ENCODE measurements at places on chromosomes 13 and 19.

DNA sequence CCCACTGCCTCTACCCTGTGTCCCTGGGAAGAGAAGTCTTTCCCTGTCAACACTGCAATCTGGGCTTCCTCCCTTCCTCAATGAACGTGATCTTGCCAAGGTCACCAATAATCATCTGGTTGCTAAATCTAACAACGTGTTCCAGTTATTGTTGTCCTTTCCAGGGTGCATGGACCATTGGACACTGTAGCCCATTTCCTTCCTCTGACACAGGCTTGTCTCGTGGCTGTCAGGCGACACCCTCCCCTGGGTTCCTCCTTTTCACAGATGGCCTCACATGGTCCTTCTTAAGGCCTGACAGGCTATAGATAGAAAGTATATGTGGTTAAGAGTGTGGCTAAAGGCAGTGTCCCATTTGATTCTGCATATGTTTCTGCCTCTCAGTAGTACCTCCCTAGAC is 67.7 kb upstream of the STARD13 start:
- DNase-seq: no peak

DNA sequence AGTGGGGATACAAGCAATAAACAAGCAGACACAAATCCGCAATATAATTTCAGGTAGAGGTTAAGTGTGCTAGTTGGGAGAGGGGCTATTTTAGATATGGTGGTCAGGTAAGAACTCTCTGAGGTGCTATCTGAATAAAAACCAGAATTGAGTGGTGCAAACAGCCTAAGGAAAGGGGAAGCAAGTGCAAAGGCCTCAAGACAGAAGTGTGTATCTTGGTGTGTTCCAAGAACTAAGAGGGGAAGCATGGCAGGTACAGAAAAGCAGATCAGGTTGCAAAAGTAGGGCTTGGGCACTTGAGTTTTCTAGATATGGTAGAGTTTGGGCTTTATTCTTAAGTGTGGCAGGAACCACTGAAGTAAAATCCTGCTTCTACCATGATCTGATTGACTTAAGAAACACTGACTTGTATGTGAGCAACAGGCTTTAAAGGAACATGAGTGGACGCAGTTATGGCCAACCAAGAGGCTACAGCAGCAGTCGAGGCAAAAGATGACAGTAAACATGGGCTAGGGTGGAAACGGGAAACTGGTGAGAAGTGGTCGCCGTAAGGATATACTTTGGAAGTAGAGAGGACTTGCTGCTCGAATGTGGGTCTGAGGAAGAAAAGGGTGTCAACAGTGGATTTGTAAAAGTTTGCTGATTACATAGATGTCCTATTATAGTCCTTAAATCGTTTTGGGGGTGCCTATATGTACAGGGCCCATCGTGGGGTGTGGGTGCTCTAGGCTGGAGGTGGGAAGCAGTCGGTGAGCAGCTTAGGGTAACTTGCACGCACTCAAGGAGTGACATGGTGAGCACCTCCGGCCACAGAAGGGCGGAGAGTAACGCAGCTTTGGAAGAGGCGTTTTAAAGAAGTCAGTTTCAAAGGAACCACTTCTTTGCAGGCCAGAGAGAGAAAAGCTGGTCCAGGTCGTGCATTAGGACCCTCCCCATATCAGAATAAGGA is 677 bp downstream of the TGDS start:
- DNase-seq: peak; percentile 32

DNA sequence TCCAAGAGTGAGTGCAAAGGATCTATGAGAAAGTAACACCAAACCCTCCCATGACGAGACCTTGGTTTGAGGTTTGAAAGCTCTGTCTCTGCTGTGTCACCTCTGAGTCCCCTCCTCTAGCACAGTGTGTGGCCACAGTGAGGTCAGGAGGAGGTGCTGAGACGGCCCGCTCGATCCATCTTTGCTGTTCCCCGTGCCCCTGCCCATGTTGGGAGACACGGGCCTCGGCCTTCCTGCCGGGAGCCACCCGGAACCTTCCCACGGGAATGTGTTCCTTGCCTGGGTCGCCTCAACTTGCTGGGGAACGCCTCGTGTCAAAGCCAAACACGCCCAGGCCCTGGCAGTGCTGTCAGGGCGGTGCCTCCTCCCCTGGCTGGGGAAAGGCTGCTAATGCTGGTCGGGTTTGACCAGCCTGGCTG is 10.1 kb downstream of the NANOS3 start:
- no peak for DNase-seq

GRCh38 chr19:58385891-58386575 is 1.0 kb upstream of the RPS5 start:
- DNase-seq: no peak

- peak; percentile 91 for DNase-seq
Measured at GRCh38 chr13:46296115-46296822, 84.5 kb downstream of the LRRC63 start.

GRCh38 chr19:18173054-18173571 is 500 bp upstream of the IFI30 start:
- no peak for DNase-seq

- DNase-seq: peak; percentile 40
Measured at GRCh38 chr19:23393121-23393520, 2.1 kb downstream of the ZNF91 start.

- no peak for DNase-seq
Measured at GRCh38 chr19:30722761-30723160, 350.6 kb downstream of the ZNF536 start.

- DNase-seq: peak; percentile 55
Measured at GRCh38 chr19:47609906-47610894, 1.3 kb downstream of the BICRA start.

DNA sequence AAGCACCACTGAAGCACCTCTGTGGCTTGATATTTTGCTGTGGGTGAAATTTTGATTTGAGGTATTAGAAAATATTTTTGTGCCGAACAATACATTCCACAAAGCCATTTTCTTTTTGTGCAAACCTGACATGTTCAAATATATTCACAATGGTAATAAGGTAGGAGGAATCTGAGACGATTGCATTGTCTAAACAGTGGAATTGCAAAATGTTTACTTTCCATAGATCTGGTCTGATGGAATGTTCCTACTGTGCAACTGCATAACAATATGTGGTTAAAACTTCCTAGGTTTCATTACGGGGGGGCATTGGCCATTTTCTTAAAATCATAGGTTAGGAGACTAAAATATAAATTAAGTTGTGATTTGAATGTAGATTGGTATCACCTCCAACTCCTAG is 42.7 kb upstream of the AKAP11 start:
- DNase-seq: peak; percentile 53

GRCh38 chr13:99558570-99559180 is 57.4 kb downstream of the TM9SF2 start:
- peak; percentile 63 for DNase-seq

- DNase-seq: no peak
Measured at GRCh38 chr13:79723519-79724024, 242.6 kb downstream of the NDFIP2 start.

DNA sequence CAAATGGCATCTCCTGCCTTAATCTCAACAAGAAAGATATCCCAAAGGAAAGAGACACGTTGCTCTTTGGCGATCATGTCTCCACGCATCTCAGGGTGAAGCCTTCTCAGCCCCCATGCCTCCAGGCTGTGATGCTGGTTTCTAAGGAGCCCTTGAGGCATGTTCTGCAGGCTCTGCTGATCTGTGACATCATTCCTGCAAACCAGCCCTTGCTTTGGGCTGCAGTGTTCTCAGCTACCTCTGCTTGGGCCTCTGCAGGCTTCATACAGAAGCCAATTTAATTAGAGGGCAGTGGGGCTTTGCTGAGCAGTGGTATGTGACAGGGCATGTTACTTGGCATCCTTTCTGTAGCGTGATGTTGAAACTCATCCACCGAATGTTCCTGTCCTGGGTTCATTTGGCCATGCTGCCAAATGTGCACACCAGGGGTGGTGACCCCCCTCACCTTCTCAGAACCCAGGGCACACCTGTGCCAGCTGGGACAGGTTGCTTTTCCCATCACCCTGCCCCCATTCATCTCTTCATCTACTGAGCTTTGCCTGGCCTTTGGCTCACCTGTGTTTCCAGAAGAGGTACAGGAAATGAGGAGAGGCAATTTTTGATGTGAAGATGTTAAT is 230.9 kb downstream of the TEX29 start:
- DNase-seq: no peak

DNA sequence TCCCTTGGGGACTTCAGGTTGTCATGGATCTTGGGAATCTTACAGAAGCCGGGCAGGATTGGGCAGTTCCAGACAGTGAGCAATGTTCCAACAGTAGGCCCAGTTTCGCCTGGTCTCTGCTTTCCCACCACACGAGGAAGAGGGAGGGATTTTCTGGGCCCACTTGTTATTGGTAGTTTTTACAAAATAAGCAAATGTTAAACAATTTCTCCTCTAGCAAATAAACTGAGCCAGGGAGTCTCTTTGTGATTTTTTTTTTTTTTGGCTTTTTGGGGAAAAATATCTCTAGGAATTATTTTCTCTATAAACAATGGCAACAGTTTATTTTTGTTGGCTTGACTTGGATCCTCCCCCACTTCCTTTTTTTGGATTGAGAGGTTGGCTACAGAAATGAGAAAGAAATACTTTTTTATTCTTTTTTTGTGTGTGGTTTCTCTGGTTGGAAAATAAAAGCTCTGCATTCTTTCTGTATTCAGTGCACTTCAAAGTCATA is 89.3 kb downstream of the TM9SF2 start:
- DNase-seq: peak; percentile 43

- DNase-seq: no peak
Measured at GRCh38 chr19:2743099-2743498, 3.3 kb upstream of the SLC39A3 start.

- peak; percentile 15 for DNase-seq
Measured at GRCh38 chr19:17170538-17171297, 44.4 kb upstream of the USE1 start.

DNA sequence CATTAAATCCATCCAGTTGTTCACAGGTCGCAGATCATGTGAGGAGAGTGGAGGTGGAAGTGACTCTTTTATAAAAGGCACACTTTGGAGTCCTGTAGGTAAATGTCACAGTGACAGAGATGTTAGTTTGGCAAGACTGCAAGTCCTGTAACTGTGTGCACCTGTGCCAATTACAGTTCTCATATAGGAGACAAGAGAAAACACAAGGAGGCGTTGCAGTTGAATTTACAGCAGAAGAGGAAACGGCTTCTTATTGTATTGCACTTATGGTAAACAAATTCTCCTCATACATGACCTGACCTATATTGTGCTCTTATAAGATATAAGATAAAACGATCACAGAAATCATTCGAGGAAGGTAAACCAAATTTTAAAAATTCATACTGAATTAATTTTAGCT is 732.8 kb upstream of the SLC10A2 start:
- DNase-seq: no peak

- DNase-seq: no peak
Measured at GRCh38 chr19:6617374-6617773, 26.4 kb upstream of the CD70 start.

- peak; percentile 43 for DNase-seq
Measured at GRCh38 chr13:34300559-34300958, 482.6 kb downstream of the RFC3 start.

DNA sequence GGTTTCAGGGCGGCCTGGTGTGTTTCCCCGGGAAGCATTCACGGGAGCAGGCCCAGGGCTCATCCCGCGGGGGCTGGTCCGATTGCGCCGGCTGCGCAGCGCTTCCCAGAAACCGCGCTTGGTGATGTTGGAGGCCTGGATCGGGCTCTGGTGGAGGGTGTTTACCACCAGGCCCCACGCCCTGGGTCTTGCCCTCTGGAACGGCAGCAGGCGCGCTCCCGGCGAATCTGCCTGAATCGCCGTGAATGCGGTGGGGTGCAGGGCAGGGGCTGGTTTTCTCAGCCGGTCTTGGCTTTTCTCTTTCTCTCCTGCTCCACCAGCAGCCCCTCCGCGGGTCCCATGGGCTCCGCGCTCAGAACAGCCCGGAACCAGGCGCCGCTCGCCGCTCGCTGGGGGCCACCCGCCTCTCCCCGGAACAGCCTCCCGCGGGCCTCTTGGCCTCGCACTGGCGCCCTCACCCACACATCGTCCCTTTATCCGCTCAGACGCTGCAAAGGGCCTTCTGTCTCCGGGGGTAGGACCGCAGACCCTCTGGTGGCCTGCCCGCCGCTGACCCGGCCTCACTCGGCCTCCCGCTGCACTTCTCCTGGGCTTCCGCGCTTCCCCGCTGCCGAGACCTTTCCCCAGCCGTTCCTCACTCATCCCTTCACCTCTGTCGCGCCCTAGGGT is 69.4 kb upstream of the GJB6 start:
- no peak for DNase-seq

DNA sequence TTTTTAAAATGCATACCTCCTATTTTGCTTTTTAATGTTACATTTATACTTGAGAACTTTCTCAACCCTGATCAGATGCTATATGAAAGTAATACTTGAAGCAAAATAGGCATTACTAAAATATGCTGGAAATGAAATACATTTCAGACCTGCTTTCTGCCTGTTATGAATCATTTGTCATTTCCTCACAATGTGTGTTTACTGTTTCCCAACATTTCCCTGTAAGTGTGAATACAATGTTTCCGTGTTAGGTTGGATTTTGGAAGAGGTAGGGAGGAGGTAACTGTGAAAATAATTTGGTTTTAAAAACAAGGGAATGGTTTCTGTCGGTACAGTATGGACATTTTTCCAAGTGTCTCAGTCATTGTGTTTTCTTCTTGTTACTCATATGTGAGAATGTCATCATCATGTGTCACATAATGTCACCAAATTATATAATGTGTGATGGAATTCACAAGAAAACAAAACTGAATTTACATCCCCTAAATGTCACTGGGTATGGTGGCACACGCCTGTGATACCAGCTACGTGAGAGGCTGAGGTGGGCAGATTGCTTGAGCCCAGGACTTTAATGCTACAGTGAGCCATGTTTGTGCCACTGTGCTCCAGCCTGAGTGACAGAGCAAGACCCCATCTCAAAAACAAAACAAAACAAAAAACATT is 43.0 kb downstream of the ZAR1L start:
- DNase-seq: peak; percentile 50

- no peak for DNase-seq
Measured at GRCh38 chr13:39941236-39941635, 285.8 kb downstream of the COG6 start.

GRCh38 chr13:50887151-50887550 is 22.4 kb upstream of the RNASEH2B start:
- no peak for DNase-seq

DNA sequence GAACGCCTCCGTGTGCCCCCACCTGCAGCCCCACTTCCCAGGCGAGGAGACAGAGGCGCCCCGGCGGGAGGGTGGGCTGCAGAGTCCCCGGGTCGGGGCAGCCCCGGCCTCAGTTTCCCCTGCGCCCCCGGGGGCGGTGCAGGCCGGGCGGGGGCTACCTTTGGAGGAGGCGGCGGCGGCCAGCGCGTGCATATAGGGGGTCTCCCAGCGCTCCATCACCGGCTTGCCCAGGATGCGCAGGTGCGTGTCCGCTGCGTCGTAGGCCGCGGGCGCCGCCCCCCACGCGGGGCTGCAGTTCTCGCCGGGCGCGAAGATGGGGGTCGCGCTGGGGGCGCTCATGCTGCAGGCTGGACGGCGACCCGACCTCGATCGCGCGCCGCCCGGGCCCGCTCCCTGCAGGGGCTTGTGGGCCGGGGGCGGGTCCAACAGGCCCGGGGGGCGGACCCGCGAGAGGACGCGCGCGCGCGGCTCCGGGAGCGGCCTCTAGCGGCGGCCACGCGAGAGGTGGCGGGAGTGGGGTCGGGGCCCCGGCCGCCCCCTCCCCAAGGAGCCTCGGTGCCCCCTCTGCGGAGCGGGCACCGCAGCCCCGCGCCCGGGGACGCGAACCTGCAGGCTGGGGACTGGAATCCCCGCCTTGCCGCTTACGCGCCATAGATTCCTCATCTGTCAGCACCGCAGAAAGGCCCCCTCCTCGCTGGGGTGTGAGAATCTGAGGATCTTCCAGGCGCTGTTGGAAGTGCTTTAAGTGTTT is at the start of gene GAMT:
TSS of gene GAMT (minus strand) at position 405 of the 751 bp plus-strand sequence. CDS start at position 339, 66 bp downstream.
- DNase-seq: no peak

Data from iris pigment epithelial cell (primary cell).